ENCODE measurements at places on chromosomes 11 and 22.

- peak overlapping the region; percentile 82 for H3K4me3 ChIP-seq
- no peaks in the 10 kb centered on the region for H3K36me3 ChIP-seq
Measured at GRCh38 chr22:19121631-19122142, 525 bp downstream of the DGCR2 start.

DNA sequence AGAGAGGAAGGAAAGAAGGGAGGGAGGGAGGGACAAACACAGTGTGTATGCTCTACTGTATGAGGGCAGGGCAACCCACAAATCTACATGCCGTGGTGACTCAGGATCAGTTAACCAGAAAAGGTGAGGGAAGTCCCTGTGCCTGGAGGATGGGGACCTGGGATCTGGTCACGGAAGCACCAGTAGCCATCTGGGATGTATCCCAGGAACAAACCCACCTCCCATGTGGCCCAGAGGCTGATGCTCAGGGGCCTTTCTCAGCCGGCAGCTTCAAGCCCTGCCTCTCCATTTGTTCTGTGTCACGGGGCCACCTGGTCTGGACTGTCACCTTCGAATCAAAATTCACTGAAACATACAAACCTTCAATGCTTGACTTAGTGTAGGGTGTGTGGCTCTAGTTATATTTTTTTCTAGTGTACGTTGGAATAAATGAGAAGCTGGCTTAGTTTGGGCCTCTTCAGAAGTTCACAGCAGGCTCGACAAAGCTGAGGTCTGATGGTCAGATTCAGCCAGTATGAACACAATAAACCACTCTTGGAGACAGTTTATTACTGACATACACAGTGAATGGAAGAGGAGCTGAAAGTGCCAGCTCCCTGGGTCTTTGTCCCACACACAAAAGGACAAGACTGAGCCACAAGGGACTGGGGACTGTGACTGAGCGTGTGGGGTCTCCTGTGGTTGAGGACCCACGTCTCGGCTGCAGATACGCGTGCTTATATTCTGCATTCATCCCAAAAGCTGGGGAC is 23.5 kb upstream of the RTL6 start:
- H3K4me1 ChIP-seq = no peaks in the 10 kb centered on the region
- H3K4me3 ChIP-seq = no peak overlapping the region
- no peaks in the 10 kb centered on the region for H3K36me3 ChIP-seq
- DNase-seq = no peak

- no peak overlapping the region for H3K27ac ChIP-seq
- no peak overlapping the region for H3K4me3 ChIP-seq
- no peaks in the 10 kb centered on the region for H3K36me3 ChIP-seq
- DNase-seq = peak; percentile 22
- H3K4me1 ChIP-seq = peaks cover 8% of the 10 kb centered on the region
Measured at GRCh38 chr11:31641477-31642062, 132.0 kb downstream of the ELP4 start.

GRCh38 chr11:48261600-48261999 is 2.1 kb upstream of the OR4X1 start:
- no peak for DNase-seq
- H3K36me3 ChIP-seq = no peaks in the 10 kb centered on the region
- H3K27ac ChIP-seq = no peak overlapping the region
- H3K27me3 ChIP-seq = peaks cover 6% of the 10 kb centered on the region

DNA sequence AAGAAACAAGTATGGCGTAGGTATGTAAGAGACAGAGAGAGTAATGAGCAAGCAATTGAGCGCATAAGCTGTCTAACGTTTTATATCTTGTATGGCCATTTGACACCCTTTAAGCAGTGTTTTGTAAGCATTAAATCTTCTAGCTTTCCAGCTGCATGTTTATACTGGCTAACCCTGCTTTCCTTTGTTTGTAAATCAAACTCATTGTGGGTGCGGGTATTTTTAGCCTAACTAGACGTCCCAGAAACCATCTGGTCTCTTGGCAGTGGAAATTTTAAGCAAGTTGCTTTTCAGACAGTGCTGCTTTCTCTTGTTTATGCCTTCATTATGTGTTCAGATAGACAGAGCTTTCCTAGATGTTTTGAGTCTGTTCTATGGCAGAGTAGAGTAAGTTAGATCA is 73.5 kb downstream of the RNF169 start:
- no peak overlapping the region for H3K4me3 ChIP-seq
- no peak for DNase-seq
- H3K4me1 ChIP-seq = no peaks in the 10 kb centered on the region
- H3K27ac ChIP-seq = no peak overlapping the region
- no peaks in the 10 kb centered on the region for H3K27me3 ChIP-seq

DNA sequence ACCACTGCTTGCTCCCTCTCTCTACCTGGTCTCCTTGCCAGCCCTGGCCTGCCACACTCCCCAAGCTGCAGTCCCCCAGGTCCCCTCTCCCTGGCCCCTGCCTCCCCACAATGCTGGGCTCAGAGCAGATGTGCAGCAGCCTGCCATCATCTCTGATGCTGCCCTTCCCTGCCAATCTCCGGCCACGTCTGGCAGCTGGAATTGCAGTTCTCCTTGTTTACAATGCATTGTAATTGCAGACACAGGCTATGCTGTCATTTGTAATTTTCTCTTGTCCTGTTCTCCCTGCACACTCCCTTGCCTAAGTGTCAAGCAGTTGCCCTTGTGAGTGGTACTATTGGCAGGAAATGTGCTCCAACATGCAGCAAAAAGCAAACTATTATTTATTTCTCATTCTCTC is 222.3 kb downstream of the NTM start:
- H3K27ac ChIP-seq = no peak overlapping the region
- H3K4me1 ChIP-seq = no peaks in the 10 kb centered on the region
- DNase-seq = no peak
- H3K4me3 ChIP-seq = no peak overlapping the region
- peaks cover 43% of the 10 kb centered on the region for H3K27me3 ChIP-seq

GRCh38 chr11:18312663-18313420 is 9.1 kb downstream of the HPS5 start:
- H3K27me3 ChIP-seq = no peaks in the 10 kb centered on the region
- peak overlapping the region; percentile 9 for H3K4me3 ChIP-seq
- H3K4me1 ChIP-seq = peaks cover 65% of the 10 kb centered on the region
- peak overlapping the region; percentile 90 for H3K27ac ChIP-seq

DNA sequence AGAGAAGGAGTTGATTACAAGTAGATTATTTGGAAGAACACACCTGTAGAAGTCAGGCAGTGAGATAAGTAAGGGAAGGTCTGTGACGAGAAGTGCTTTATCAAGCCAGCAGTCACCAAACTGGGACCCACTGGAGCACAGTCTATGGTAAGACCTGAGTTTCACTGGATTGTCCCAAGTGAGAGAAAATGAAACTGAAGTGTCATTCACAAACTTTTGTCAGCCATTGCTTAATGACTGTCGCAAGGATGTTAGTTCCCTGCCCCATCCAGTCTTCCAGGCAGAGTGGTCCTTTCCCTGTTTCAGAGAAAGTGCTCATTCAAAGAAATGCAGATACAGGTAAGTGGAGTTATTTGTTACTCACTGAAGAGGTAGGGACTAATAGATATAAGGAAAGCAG is 728.0 kb upstream of the TENM4 start:
- H3K27ac ChIP-seq = no peak overlapping the region
- no peak overlapping the region for H3K4me3 ChIP-seq
- no peaks in the 10 kb centered on the region for H3K36me3 ChIP-seq

DNA sequence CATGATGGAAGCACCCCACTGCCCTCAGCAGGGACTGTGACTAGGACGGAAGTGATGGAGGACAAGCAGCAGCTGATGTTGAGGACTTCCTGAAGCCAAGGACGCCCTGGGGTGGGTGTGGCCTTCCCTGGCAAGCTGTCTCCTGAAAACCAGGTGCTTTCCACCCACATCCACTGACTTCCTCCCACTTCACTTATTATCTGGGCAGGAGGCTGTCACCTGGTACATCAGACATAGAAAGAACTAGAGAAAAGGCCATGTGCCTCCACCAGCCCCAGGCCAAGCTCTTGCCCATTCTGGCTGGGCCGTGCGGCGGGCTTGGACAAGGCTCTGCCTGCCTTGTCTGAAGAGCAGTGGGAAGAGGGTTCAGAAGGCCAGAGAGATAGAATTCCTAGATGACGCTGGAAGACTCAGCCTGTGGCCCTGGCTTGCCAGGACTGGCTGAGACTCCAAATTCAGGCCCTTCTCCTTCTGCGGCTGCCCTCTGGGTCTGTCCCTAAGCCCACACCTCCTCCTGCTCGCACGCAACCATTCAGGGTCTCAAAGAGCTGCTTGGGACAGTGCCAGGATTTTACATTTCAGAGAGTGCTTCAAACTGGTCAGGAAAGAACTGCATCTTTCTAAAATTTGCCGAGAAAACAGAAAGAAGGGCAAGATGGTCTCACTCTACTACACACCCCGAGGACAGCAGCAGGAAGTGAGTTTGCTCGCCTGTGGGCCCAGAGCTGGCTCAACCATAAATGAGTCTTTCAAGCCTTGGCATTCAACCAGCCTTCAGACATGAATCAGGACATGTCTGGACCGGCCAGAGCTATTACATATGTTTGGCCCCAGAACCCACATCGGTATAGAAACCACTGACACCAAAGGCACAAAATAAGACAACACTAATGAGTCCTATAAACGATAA is 13.3 kb downstream of the ARHGAP1 start:
- H3K4me3 ChIP-seq = no peak overlapping the region
- H3K36me3 ChIP-seq = peaks cover 4% of the 10 kb centered on the region
- H3K27me3 ChIP-seq = no peaks in the 10 kb centered on the region
- DNase-seq = no peak
- H3K4me1 ChIP-seq = no peaks in the 10 kb centered on the region
- H3K27ac ChIP-seq = no peak overlapping the region

DNA sequence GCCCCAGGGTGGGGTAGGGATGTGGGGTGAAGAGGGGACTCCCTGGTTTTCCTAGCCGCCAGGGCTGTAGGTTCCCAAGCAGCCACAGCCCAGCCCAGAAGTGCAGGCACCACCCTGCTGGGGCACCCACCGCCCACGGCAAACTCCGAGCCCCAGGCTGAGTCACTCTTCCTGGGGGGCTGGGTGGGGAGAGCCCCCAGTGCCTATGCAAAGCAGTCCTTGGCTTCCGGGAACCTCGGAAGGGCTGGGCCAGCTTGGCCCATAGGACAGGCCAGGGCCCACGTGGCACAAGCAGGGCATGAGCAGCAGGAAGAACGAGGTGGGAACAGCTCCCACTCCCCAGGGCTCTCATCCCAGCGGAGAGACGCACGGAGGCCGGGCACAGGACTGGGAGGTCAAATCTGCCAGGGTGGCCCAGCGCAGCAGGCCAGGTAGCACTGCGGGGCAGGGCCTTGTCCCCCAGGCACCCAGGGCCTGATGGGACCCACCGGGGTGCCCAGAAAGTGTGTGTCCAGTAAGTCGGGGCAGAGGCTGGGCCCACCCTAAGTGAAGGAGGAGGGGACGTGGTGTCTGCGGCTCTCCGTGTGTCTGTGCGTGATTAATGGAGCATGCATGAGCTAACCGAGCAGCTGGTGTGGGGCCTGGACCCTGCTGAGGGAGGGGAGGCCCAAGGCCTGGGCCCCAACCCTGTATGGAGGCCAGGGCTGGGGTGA is 4.6 kb upstream of the IL17REL start:
- peaks cover 47% of the 10 kb centered on the region for H3K27me3 ChIP-seq
- H3K27ac ChIP-seq = no peak overlapping the region
- 0 out of 2 replicates have a peak, but pooled peaks cover 3% of the 10 kb centered on the region for H3K4me1 ChIP-seq
- H3K36me3 ChIP-seq = no peaks in the 10 kb centered on the region

All from PC-9 (cell line).